ENCODE measurements at places on chromosomes 4 and X.

GRCh38 chrX:16855363-16856075 is 14.6 kb downstream of the RBBP7 start:
- no peak for DNase-seq

GRCh38 chr4:93084599-93085305 is 743.8 kb upstream of the ATOH1 start:
- no peak for DNase-seq

- DNase-seq = no peak
These were observed 232.3 kb downstream of the PABPC4L start for GRCh38 chr4:133969202-133969848.

DNA sequence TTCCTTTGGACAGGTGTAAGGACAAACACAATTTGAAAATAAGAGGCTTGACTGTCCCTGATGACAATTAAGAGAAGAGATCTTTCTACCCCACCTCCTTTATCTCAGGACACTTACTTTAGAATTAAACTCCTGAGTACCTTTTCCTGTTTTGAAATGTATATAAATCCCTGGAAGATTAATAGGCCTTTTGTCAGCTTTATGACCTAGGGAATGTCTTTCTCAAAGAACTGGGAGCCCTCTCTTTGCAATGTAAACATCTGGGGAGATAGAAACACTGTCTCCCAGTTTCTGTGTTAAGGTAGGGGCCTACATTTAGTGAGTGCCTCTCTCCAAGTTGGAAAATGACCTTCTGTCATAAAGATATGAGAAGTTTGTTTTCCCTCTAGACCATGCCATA is 31.7 kb downstream of the AGA start:
- DNase-seq = no peak

GRCh38 chrX:39842281-39842973 is 255.3 kb downstream of the BCOR start:
- no peak for DNase-seq

DNA sequence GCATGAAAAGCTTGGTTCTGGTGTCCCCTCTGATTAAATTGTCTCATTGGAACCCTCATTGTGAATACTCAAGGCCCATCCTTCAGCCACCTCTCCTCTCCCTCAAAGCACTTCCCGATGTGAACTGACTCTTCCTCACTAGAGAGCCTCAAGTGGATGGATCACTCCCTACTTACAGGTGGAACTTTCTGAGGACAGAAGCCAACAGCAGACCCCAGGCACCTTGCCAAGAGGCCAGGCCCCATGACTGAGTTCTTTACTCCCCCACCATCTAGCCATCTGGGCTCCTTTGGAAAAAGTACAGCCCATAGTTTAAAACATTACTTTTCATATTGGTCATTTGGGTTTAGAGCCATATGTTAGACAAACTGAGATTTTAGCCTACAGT is 224.1 kb downstream of the SHROOM3 start:
- DNase-seq = no peak

DNA sequence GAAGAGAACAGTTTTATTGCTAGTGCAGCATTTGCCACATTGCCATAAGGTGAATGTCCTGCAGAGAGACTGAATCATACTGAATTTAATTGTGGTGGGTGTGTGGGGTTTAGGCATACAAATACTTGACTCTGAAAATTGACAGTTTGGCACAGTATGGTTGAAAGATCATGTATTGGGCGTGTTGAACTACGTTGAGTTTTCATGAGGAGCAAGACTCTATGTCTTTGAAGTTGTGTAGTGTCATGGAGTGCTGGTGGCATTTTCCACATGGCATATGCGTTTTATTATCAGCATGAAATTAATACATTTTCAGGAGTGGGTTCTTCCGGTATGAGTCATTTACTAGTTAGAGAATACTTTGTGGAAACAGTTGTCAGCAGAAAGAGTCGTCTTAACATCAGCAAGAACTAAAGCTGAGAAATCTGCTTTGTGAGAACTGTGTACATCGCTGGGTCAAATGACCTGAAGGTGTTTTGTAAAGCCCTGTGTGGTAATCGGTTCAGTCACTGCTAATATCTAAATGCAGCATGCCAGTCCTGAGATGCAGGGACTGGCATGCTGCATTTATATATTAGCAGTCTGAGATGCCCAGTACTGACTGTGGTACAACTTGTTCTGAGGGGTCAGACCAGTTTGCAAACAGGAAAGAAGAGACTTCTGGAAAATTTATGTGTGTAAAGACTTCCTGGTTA is 50.3 kb downstream of the ARHGAP10 start:
- DNase-seq = no peak

DNA sequence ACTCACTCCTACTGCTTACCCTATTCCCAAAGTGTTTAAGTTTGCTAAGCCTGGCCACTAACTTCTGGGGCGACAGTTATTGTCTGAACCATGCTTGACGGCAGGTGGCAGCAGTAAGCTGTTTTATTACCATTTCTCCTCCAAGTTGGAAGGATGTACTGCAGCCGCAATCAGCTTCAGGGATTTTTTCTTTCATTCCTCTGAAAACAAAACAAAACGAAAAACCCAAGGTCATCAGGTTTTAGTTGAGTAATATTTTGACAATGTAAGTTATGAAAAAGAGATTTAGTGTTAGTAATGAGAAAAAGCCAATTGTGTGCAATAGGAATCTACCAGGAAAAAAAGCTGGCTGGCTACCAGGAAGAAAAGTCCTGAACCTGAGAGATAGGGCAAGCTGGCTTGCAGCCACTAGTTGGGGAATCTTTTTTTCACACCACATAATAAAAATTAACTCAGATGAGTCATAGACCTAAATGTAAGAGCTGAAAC is 13.2 kb upstream of the RAB9B start:
- peak; percentile 27 for DNase-seq

GRCh38 chrX:28675173-28675572 is 87.9 kb downstream of the IL1RAPL1 start:
- DNase-seq = no peak

DNA sequence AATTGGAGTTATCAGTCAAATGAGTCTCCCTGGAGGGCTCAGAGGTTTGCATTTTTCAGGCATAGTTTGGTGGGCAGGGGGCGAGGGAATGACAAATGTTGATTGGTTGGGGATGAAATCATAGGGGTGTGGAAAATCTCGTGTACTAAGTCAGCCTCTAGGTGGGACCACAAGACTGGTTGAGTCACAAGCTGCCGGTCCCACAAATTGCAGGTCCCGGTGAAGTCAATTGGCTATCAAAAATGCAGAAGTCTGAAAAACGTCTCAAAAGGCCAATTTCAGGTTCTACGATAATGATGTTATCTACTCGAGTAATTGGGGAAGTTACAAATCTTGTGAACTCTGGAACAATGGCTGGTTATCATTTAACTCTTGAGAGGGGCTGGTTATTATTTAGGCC is 98.8 kb upstream of the DHX15 start:
- no peak for DNase-seq

DNA sequence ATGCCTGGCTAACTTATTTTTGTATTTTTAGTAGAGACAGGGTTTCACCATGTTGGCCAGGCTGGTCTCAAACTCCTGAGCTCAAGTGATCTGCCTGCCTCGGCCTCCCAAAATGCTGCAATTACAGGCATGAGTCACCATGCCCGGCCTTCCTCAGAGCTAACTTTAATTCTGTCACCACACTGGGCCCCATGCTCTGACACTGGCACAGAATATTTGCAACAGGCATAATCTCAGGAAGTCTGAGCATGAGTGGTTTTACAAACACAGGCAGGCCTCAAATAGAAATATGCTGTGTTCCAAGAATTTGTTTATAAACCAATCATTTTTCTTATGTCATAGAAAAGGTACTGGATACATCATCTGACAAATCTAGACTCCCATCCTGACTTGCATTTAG is 32.7 kb upstream of the FAM9C start:
- no peak for DNase-seq

All from brain pericyte (primary cell).